ENCODE measurements at places on chromosomes 3 and 15.

DNA sequence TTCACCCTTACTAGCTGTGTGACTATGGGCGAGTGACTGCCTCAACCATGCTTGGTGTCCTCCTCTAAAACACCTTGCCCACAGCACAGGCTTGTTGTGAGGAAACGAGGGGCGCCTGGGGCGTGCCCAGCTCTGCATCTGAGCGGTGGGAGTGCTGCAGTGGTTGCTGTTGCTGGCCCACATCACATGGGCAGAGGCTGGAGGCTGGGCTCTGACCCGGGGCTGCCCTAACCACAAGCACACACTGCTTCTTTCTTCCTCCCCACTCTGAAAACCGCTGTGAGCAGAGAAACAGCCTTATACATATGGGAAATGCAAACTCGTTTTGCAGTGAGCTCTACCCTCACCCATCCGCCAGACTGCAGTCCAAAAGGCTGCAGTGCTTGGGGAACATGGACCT lies 74.8 kb upstream of the RPL32 start:
- peak; percentile 7 for DNase-seq

- DNase-seq = no peak
These were observed 646.3 kb downstream of the CADM2 start for GRCh38 chr3:85605066-85605465.

- DNase-seq = no peak
These were observed 1.8 kb downstream of the ULK3 start for GRCh38 chr15:74840851-74841775.

- DNase-seq = no peak
These were observed 12.6 kb downstream of the PPARG start for GRCh38 chr3:12301513-12301912.

- no peak for DNase-seq
These were observed 41.9 kb upstream of the SLC6A1 start for GRCh38 chr3:10950476-10951294.

GRCh38 chr15:45604326-45604725 lies 17.1 kb downstream of the BLOC1S6 start:
- DNase-seq = no peak

DNA sequence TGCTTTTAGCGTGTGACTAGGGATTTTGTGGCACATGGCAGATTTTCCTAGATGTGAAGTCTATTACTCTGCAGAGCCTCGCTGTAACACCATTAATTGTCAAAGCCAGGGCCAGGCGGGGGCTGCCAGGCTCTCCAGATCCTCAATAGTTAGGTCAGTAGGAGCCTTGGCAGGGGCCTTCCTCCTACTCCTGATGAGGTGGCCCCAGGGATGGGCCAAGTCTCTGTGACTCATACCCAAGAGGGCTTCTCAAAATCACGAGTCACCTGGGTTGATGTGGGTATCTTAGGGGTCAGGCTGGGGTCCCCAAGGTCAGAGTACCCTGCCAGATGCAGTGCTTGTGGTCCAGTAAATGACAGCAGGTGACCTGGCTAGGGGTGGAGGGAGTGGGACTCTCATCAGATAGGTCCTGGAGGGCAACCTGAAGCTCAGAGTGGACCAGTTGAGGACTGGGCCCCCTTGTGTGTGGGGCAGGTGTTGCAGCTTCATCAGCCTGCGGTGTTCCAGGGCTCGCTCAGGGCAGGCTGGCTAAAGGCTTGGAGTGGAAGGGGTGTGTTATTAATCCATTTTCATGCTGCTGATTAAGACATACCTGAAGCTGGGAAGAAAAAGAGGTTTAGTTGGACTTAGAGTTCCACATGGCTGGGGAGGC lies 88.5 kb upstream of the MYZAP start:
- DNase-seq = no peak

DNA sequence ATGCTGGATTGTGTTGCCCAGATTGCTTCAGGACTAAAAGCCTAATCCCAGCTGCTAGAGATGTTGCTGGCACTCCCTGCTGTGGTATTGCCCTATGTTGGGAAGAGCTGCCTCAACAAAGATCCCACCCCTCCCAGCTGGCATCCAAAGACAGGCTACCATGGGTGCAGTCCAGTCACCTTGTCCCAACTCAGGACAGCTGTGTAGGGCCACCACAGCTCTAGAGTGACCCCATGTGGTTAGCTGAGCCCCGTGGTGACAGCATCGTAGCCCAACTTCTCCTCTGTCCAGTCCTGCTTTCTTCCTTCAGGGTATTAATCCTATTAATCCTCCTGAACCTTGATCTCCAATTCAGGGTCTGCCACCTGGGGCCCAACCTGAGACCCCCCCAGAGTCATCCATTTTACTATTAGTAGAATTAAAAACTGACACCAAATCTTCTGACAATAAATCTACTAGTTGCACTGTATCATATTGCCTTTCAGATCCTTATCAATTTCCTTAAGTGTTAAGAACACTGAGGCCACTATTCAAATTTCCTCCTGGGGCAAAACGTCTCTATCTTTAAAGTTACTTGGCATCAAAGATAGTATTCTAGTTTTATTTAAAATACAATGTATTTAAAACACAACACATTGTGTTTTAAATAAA lies 83.5 kb downstream of the AQP9 start:
- no peak for DNase-seq

- no peak for DNase-seq
These were observed 27.8 kb downstream of the RYK start for GRCh38 chr3:134222835-134223234.

GRCh38 chr15:41689834-41690233 lies 29.6 kb downstream of the MGA start:
- no peak for DNase-seq

DNA sequence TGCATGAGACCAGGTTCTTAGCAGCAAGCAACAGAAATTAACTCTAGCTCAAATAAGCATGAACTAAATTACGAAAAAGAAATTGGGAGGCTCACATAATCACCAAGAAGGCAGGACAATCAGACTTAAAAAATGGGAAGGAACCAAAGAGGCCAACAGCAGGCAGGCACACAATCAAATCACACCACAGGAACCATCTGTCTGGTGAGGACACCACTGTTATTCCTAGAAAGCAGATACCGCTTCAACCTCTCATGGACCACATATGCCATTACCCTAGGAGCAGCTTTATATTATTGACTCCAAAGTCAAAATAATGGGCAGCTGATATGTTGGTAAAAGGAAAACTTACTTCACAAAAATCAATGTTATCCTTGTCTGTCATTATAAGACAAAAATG lies 51.6 kb downstream of the SUCLG2 start:
- DNase-seq = no peak

DNA sequence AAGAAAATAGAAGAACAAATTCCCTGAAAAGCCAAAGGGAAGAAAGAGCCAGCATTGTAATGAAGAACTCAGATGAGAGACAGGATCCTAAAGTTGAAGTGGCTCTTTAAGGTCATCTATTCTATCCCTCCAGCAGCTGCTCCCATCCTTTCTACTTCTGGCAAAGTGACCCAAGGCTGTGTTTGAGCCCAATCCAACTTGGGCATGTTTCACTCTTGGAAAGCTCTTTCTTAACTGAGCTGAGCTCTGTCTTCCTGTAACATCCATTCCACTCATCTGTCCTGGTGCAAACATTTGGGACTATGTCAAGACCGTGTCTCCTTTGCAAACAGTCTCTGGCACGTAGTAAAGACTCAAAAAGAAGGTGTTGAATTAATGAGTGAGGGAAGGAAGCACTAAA lies 298.1 kb upstream of the IGF1R start:
- DNase-seq = no peak

- DNase-seq = no peak
These were observed 26.2 kb upstream of the SPTBN5 start for GRCh38 chr15:41919954-41920538.

GRCh38 chr3:157436583-157437291 lies at the start of gene PTX3:
Gene PTX3, plus strand, starts transcription at chr3:157436850. Its CDS starts 84 bp downstream, at chr3:157436934.
- no peak for DNase-seq

DNA sequence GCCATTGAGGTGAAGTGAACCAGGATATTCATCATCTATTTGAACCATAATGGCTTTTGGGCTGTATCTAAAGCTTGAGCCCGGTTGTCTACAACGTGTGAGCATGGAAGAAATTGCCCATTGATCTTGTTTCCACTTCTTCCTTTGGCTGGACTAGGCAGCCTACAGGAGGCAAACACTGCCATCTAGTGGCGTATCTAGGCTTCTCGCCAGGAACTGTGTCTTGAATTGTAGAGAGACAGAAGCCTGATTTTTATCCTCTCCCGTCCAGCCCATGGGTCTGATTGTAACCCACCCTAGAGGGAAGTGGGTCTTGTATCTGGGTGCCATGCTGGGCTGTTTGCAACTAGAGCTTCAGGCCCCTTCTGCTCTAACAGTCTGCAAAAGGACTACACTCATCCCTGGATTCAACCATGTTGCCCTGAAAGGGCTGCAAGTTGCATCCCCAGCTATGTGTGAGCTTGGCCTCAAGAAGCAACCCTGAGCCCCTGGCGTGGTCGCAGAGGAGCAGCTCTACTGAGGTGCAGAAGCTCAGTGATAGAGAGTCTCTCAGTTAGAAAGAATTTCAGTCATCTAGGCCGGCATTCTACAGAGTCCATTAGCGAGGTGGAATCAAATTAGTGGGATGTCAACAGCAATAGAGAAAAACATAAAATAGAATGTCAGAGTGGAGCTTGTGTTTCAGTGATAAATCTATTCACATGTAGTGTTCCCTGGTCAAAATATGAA lies 170.2 kb upstream of the UMPS start:
- peak; percentile 45 for DNase-seq

- DNase-seq = no peak
These were observed 12.4 kb downstream of the CIB1 start for GRCh38 chr15:90221246-90221900.

- no peak for DNase-seq
These were observed 40.1 kb downstream of the TMEM44 start for GRCh38 chr3:194592798-194593752.

- no peak for DNase-seq
These were observed 10.5 kb upstream of the SCAANT1 start for GRCh38 chr3:63922491-63923199.

- DNase-seq = no peak
These were observed 934.6 kb downstream of the EPHA3 start for GRCh38 chr3:90041995-90042394.

DNA sequence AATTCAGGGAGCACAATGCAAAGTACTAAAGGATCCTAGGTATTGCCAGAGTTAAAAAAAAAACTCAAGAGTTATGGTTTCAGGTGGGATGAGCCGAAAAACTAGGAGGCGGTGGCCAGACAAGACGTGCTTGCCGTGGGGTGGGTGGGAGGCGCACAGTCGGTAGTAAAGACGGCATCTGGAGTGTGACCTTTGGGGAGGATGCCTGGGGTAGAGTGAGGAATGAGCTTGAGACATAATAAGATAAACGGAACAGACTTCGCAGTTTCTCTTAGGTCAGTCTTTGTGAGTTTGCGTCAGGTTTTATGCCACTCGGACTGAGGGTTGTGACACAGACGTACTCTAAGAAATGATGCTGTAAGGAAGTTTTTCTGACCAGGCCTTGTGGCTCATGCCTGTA lies 139.6 kb downstream of the LRRK1 start:
- DNase-seq = no peak

All from activated T-cell treated with anti-CD3 and anti-CD28 coated beads for 48 hours (primary cell).